ENCODE measurements at places on chromosomes 13 and 19. TPM values are rescaled to one million over a fixed set of nuclear protein-coding genes. Genes with fewer than 3 reads are reported as not detected.
A peak's percentile ranks its signal among the peaks of the same experiment; 100 is the strongest.

GRCh38 chr19:53908935-53909415 is at the start of gene CACNG7:
Gene CACNG7, plus strand, starts transcription at chr19:53909278. Its CDS starts 3,554 bp downstream, at chr19:53912832.
- H3K36me3 ChIP-seq = no peaks in the 10 kb centered on the region
- peaks cover 51% of the 10 kb centered on the region for H3K27me3 ChIP-seq
- no peak for DNase-seq
- peaks cover 8% of the 10 kb centered on the region for H3K4me1 ChIP-seq
- peak within 1 kb of the TSS; percentile 21 for H3K4me3 ChIP-seq

- H3K27ac ChIP-seq = peak overlapping the region; percentile 96
- H3K27me3 ChIP-seq = no peaks in the 10 kb centered on the region
Measured at GRCh38 chr19:4516939-4517300, 1.4 kb downstream of the PLIN4 start.

DNA sequence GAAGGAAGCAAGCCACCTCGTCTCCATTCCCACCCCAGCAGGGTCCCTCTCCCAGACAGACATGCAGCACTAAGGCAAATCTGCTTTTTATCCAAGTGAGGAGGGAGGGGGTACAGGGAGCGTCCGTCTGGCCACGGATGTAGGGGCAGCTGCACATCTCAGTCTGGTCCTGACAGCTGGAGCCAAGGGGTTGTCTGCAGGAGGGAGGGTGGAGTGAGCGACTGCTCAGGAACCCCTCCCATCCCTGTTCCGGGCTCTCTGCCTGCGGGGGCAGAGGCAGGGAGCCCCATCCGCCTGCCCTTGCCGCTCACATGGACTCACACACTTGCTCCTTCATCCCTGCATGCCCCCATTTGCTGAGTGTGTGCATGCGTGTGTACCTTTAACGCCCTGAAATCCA is 2.5 kb downstream of the TMEM190 start:
- peaks cover 32% of the 10 kb centered on the region for H3K27me3 ChIP-seq
- H3K27ac ChIP-seq = no peak overlapping the region
- H3K4me1 ChIP-seq = peaks cover 7% of the 10 kb centered on the region
- H3K36me3 ChIP-seq = no peaks in the 10 kb centered on the region
- H3K4me3 ChIP-seq = no peak overlapping the region

DNA sequence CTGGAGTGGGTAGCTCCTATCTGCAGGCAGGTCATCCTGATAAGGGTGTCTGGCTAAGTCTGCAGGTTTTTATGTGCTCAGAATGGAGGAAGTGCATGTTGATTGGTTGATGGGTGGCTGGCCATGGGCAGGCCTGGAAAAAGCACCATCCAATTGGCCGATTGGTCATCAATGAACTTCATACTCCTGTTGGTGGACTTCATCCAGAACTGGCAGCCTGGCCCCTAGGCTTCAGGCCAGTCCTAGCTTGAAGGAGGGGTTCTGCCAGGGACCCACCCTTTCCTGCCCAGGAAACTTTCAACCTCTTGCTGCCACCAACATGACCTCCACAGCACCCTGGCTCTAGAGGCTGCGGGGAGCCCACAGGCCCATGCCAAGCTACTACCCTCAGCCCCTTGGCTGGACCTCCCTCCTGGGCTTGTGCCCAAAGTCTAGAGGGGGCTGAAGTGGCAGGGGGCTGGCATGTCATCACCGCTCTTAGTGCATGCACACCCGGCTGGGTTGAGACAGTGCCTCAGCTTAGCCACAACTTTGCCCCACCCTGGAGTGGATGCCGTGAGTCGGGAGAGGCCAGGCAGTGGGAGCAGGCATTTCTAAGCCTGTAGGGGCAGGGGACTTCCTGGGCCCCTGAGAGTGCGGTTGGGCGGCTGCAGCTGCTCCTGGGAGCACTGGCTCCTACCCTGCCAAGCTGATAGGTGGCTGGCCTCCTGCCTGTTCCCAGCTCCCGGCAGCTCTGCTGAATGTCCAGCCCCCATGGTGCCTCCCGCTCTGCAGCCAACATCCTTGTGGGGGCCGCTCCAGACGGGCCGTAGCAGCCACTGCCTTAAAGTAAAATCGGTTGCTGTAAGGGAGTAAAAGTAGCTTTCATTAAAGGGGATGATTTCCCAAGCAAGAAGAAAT is 13.2 kb downstream of the DNAJC15 start:
- peaks cover 4% of the 10 kb centered on the region for H3K36me3 ChIP-seq
- H3K27ac ChIP-seq = no peak overlapping the region
- H3K27me3 ChIP-seq = no peaks in the 10 kb centered on the region
- no peak for DNase-seq
- H3K4me3 ChIP-seq = no peak overlapping the region

DNA sequence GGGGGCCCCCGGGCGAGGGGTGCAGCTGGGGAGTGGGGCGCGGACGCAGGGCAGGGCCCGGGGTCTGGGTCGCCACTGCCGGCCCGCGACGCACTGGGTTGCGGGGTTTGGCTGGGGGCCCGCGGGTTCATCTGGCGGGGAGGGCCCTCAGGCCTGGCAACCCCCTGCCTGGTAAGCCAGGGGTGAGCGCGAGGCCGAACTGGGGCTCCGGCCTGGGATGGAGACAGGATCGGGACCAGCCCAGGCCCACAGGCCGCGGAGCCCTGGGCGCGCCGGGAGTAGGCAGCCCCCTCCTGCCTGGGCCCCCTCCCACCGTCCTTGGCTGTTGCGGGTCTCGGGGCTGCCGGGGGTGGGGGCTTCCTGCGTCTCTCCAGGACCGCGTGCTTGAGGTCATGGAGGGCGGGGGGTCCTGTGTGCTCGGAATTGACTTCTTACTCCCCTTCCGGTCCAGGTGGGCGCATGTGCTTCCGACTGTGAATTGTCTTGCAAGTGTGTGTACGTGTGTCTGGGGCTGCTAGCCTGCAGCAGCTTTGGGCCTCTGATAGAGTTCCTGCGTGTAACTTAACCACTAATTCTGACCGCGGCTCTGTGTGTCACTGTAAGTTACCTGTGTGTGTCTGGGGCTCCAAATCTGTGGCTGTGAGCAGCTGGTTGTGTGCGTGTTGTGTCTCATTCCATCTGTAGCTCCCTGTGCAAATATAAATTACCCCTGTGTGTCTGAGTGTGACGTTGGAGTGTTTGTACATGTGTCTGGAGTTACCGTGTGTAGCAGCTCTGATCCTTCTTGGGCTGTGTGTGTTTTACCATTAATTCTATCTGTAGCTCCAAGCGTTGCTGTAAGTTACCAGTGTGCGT is 751 bp downstream of the GRAMD1A start:
- H3K27ac ChIP-seq = peak overlapping the region; percentile 100
- peak overlapping the region; percentile 99 for H3K4me3 ChIP-seq
- H3K36me3 ChIP-seq = peaks cover 6% of the 10 kb centered on the region
- peaks cover 68% of the 10 kb centered on the region for H3K4me1 ChIP-seq

DNA sequence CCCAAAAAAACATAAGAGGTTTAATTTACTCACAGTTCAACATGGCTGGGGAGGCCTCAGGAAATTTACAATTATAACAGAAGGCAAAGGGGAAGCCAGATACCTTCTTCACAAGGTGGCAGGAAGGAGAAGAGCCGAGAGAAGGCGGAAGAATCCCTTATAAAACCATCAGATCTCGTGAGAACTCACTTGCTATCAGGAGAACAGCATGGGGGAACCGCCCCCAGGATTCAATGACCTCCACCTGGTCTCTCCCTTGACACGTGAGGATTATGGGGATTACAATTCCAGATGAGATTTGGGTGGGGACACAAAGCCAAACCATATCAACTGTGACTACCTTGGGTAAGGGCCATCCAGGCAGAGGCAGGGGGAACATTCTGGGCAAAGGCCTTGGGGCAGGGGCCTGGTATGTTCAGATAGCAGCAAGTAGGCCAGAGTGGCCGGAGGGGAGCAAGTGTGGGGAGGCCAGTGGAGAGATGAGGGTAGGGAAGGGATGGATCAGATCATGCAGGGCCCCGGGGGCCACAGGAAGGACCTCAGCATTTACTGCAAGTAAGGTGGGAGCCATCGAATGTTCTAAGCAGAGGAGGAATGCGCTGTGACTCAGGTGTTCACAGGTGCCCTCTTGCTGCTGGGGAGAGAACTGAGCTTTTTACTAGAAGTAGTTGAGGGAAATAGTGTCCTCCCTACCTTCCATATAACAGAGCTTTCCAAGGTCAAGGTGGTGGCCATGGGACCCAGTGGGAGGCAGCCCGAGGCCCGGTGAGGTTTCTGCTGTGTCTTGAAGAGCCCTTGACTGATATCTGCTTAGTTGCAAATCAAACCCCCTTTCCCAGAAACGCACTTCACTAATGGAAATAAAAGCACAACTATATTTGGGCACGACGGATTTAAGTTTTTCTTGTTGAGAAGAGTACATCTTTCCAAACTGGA is 18.0 kb downstream of the RAB3D start:
- no peak for DNase-seq
- peaks cover 13% of the 10 kb centered on the region for H3K36me3 ChIP-seq
- peaks cover 18% of the 10 kb centered on the region for H3K4me1 ChIP-seq
- H3K4me3 ChIP-seq = no peak overlapping the region
- no peak overlapping the region for H3K27ac ChIP-seq

GRCh38 chr13:25966086-25966485 is 85.7 kb downstream of the SHISA2 start:
- no peaks in the 10 kb centered on the region for H3K27me3 ChIP-seq
- no peak overlapping the region for H3K27ac ChIP-seq
- H3K4me3 ChIP-seq = no peak overlapping the region

The OR10H1 gene
- total RNA-seq = not detected

The BAX gene
- total RNA-seq = 42.7 TPM

The PRSS57 gene
- total RNA-seq = not detected

The ZNF791 gene
- 21.6 TPM for total RNA-seq

The GPR4 gene
- total RNA-seq = 4.1 TPM
